Stimulated activated CD8-positive, alpha-beta memory T cell treated with anti-CD3 and anti-CD28 coated beads, Interleukin-4, amount 100 ng/mL, for 24 hours (primary cell): ENCODE measurements at places on chromosomes 7 and 10.

- no peak for DNase-seq
These were observed 37.0 kb upstream of the LRRC17 start for GRCh38 chr7:102875700-102876295.

GRCh38 chr10:30553626-30554439, 75.7 kb downstream of the LYZL2 start:
- no peak for DNase-seq

DNA sequence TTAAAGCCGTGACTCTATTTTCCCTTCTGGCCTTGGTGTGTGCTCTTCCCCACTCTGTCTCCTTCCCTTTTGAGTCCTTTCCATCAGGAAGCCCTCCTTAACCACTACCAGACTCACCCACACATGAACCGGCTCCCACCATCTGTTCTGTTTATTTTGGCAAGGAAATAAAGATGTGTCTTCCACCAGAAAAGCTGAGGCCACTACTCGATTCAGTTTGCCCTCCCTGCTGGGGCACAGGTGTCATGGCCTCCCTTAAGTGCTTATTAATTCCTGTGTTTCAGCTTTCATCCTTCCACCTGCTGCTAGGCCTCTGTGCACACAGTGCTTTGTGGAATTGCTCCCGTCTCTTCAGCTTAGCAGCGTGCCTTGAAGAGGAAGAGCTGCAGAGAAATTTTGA, 16.7 kb downstream of the POR start:
- DNase-seq: no peak

DNA sequence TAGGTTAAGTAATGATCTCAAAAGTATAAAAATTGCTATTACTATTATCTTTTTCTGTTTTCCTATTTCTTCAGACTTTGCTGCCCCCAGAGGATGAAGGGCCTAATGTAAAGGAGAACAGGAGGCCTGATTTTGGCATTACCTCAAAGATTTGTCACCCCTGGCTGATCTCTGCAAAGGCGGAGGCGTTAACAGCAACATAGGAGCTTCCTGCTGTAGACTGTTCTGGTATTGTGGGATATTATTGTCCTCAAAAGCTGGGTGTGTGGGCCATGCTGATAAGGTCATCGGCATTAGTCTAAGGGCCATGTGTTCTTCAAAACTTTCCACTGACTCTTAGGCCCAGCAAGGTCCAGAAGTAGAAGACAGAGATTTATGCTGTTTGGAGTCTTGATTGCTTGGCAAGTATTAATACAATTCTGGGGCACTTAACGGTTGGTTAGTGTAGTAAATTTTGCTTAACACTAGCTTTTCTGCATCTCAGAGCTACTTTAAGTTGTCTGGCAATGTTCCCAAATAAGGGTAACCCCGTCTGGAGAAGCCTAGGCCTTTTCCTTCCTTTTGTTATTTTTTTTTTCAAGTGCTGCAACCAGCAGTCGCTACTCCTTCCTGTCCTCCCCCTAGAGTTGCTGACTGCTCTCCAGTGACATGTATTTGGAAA, 14.0 kb upstream of the ENTPD1 start:
- no peak for DNase-seq
